Right renal pelvis (tissue), 4 donors: ENCODE measurements at places on chromosomes 6 and 20.

DNA sequence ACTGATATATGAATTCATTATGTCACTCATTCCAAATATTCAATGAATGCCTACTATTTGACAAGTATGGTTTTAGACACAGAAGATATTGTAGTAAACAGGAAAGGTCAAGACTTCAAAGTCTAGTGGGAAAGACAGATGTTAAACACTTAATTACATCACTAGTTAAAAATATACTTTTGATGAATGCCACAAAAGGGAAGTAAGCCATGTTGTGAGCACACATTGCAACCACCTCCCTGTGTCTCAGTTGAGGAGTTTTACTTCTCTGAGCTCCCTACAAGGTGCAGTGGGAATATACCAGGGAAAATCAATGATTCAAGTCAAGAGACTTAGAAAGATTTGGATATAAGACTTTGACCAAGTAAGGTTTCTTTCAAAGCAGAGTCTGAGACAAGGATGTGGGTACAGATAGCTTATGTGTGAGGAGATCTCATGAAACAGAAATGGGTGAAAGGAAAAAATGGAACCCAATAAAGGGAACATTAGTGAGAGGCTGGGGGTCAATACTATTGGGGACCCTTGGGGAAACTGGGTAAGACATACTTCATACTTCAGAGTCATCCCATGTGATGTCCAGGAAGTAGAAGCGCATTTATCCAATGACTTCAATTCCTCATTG lies 503.7 kb downstream of the KIF16B start:
- no peak for DNase-seq

DNA sequence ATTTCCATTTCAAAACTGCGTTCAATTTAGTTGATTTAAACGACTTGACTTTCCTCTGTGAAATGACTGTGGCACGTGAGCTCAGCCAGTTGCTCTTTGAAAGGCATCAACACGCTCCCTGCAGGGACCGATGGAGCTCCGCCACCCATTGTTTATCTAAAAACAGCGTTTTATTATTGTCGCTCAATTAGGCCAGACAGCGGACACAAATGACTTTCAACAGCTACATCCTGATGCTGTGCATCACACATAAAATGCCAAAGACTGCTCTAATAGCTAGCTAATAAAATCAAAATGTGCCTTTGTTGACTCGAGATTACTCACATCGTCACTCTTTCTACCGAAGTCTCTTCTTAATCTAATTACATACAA lies 332.5 kb downstream of the CD83 start:
- peak; percentile 18 for DNase-seq

DNA sequence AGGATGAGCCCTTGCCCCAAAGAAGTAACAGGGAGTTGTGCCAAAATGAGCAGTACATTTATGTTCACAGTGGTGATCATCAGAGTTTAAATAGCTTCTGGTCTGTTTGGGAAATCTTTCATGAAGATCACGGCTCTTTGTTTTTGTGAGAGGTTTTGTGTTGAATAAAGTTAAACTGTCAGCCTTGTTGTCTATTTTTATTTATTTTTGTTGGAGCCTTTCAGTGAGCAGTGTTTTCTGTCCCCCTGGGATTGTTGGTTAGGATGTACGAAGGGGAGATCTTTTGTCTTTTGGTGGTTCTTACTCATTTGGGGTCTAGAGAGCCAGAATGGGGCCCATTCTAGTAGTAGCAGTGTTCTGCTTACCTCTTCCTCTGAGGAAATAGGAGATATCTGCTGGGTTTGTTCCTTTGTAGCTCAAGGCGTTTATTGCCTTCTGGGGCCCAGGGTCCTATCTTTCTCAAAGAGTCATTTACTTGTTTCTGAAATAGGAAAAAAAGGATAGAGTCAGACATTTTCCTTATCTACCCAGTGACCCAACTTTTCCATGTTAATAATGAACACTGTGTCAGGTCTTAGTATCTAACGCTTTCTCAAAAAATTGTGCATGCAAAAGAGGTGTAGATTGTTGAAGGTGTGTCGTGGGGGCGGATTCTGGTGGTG lies 157.4 kb downstream of the JARID2 start:
- no peak for DNase-seq

DNA sequence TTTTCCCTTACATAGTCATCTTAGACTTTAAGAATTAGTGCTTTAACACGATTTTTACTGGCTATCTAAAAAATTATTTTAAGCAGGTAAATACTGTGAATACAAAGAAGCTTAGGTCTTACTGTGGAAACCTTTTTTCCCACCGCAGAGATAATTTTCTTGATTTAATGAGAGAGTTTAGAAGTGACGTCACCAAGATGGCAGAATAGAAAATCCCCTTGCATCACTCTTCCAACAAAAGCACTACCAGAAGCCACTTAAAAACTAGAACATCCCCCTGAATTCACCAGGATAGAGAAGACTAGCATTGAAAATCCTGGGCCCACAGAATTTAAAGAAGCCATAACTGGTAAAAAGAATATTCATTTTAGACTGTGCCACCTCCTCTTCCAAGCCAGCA lies 375.4 kb upstream of the PTCHD4 start:
- no peak for DNase-seq

DNA sequence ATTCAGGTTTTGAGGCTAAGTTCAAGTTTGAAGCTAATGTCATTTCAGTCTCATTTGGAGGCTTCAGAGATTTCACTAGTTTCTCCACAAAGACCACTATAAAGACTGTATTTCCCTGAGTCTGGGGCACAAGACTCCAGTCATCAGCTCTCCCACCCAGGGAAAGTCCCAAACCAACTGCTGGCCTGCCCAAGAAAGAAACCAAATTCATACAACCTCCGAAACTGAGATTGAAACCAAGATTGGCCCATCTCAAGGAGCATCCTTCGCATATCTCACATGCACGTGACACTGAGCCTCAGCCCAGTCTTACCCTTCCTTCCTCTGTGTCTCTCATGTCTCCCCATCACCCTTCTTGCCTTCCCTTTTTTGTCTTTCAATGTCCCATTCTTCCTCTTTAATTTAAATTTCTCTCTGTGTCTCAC lies 3.5 kb upstream of the LTA start:
- DNase-seq = no peak

- no peak for DNase-seq
These were observed 404.6 kb downstream of the BTBD9 start for GRCh38 chr6:38234934-38235682.

GRCh38 chr20:35891375-35891774 lies 62.9 kb downstream of the SCAND1 start:
- no peak for DNase-seq

- DNase-seq = no peak
These were observed 109.3 kb downstream of the IPCEF1 start for GRCh38 chr6:154247119-154247861.

DNA sequence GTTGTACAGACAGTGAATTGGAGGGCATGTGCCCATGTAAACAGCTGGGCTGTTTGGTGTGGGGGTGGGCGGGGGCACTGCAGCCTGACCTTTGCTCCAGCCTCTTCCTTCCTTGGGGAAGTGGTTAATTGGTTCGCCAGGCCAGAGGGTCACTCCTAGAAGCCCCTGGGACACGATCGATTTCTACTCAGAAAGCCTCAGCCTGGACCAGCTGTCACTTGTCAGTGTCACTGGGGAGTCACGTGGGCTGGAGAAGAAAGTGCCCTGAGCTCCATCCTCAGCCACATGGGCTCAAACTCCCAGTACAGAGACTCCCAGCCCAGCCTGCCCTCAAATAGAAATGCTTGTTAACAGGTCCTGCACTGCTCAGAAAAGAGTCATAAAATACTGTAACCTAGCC lies 423.8 kb upstream of the SULF2 start:
- DNase-seq = no peak

GRCh38 chr20:2750491-2751251 lies 49.8 kb downstream of the CPXM1 start:
- no peak for DNase-seq

DNA sequence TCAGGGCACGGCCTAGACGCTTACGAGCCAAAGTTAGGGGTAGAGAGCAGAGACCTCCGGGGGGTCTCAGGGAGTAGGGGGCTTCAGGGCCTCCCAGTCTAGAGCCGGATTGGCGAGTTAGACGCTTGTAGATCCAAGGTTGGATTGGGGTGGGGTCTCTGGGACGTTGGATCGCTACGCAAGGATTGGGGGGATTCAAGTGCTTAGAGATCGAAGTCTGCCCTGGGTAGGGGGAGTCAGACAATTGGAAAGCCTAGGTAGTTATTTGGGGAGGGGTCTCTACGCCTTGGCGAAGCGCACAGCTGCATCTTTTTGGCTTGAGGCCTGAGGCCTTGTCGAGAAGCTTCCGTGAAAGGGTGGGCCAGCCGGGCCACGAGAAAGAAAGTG lies 469 bp downstream of the STX16 start:
- peak; percentile 94 for DNase-seq
